Activated CD4-positive, alpha-beta T cell treated with anti-CD3 and anti-CD28 coated beads for 24 hours (primary cell): ENCODE measurements at places on chromosomes 4 and X.

DNA sequence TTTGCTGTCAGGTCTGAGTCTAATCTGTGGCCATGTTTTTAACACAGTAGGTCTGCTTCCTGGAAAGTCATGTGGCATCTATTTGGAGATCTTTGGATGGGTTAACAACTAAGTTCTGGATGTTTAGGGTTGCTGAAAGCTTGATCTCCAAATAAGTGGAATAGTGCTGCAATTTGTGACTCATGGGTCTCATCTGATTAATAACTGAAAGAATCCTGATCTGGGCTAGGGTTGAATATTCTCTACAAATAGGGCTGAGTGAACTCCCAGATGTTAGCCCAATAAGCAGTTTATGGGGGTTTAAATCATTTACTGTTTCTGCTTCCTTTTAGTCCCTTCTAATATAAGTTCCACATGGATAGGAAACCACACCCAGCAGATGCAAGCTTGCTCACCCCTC, 23.1 kb downstream of the CT47C1 start:
- no peak for DNase-seq

DNA sequence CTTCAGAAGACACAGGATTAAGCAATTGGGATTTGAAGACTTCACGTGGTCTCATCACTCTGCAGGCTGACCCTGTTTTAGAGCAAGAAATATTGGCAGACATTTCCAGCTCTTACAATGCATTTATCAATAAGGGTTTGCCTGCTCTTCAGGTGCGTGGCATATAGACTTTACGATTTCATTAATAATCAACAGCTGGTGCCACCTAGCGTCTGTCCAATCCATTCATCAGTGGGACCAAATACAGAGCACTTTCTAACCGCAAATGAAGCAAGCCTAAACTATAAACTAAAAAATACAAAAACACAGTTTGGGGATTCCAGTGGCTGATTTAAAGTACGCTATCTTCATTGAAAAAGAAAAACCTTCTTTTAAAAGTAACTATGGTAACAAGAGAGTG, 125.4 kb upstream of the DMD start:
- no peak for DNase-seq

DNA sequence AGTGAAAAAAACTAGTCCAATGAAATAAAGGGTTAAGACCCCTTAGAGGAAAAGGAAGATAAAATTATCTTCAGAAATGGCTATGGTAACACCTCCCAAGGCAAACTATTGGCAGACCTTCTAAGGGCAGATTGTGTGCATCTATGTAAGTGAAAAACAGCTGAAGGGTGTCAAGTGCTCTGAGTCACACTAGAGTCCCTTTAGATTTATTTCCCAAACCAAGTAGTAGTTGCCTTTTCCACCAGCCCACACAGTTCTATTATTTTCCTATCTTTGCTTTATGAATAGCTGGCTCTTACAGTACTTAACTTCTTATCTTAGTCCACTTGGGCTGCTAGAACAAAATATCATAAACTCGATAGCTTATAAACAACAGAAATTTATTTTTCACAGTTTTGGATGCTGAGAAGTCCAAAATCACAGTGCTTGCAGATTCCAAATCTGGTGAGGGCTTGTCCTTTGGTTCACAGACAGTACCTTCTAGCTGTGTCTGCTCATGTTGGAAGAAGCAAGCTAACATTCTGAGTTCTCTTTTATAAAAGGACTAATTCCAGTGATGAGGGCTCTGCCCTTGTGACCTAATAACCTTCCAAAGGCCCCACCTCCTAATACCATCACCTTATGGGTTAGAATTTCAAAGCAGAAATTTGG, 143.6 kb downstream of the GRID2 start:
- no peak for DNase-seq

GRCh38 chrX:119685225-119686066, 7.5 kb downstream of the SEPTIN6 start:
- DNase-seq: no peak

DNA sequence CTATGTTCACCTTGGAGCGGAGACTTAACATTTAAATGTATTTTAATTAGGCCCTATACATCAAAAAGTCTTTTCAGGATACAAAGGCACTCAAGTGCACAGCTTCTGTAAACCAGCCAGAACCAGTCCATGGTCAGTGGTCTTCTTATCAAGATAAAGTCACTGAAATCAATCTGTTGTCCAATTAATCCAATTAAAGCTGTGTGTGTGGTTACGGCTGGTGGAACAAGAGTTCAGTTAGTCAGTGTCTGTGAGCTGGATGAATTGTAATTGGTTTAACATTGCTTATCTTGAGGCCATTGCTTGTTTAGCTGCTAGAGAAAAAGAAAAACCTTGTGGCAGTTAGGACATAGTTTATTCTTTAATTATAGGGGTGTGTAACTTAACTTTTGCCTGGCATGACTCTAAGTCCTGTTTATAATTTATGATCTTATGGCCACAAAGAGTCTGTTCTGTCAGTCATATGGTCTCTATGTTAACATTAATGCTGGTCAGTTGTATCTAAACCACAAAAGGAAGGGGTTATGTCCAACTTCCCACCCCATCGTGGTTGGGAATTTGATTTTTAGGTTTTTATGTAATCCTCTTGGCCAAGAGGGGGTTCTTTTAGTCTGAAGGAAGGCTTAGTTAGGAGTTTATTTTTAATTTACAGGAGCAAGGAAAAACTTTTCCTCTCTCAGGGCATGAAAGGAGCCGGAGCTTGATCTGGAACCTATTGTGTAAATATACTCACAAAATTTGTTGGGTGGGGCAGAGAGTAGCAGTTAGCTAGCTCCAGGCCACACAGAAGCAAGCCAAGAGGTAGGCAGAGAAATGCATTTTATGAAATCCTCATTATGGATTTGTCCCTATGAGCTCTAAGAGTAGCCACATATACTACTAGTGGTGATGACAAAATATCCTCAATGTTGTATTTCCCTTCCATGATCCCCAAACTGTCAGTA, 665.7 kb upstream of the ACTRT1 start:
- DNase-seq: no peak

GRCh38 chr4:152068866-152069265, 308.1 kb upstream of the GATB start:
- no peak for DNase-seq

- no peak for DNase-seq
Observed at GRCh38 chr4:8675906-8676305, 83.3 kb downstream of the CPZ start.

GRCh38 chr4:109588176-109588575, 28.1 kb downstream of the MCUB start:
- DNase-seq: peak; percentile 26

DNA sequence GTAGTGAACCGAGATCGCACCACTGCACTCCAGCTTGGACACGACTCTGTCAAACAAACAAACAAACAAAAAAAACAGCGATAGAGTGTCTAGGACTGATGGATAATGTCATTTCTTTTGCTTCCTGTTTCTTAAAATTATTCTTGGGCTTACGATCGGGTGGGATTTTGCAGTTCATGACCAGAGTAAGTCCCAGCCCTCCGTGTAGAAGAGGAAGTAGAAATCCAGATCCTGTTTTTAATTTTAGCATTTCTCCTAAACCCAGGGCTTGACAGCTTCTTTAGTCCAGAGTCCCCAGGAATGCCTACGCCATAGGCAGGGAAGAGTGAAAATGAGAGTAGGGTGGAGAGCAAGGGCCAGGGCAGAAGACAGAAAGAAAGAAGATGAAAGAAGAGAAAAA, 94.3 kb downstream of the HPRT1 start:
- no peak for DNase-seq

- DNase-seq: no peak
Observed at GRCh38 chrX:123340696-123341095, 156.6 kb downstream of the GRIA3 start.

- DNase-seq: no peak
Observed at GRCh38 chr4:146245246-146245645, 30.9 kb downstream of the REELD1 start.

GRCh38 chr4:127501103-127501502, 131.7 kb upstream of the INTU start:
- DNase-seq: no peak

DNA sequence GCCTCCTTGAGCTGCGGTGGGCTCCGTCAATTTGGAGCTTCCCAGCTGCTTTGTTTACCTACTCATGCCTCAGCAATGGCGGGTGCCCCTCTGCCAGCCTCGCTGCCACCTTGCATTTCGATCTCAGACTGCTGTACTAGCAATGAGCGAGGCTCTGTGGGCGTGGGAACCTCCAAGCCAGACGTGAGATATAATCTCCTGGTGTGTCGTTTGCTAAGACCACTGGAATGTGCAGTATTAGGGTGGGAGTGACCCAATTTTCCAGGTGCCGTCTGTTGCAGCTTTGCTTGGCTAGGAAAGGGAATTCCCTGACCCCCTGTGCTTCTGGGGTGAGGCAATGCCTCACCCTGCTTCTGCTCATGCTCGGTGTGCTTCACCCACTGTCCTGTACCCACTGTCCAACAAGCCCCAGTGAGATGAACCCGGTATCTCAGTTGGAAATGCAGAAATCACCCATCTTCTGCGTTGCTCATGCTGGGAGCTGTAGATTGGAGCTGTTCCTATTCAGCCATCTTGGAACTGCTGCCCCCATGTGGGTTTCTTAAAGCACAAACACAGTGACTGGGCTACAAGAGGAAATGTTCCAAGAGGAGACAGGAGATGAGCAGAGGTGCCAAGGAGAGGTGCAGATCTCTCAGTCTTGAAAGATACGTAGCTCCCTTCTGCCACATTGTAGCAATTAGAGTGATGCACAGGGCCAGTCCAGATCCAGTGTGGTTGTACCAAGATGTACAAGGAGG, 193.0 kb upstream of the IGFBP7 start:
- DNase-seq: no peak

DNA sequence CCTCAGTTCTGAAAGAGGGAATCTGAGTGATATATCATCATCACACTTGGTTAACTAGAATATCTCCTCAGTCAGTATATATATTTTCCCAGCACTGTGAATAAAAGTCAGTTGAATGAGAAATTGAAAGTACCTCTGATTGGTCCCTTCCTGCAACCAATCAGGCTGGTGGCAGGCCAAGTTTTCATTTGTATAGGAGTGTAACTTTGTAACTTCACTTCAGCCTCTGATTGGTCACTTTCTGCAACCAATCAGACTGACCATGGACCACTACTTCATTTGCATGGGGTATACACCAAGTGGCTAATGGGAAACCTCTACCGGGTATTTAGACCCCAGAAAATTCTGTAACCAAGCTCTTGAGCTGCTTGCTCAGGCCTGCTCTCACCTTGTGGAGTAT, 2.0 kb upstream of the PGK1 start:
- DNase-seq: no peak

GRCh38 chrX:53223068-53223693, 1.8 kb downstream of the KDM5C start:
- no peak for DNase-seq

GRCh38 chr4:86876894-86877685, 15.1 kb downstream of the C4orf36 start:
- no peak for DNase-seq

DNA sequence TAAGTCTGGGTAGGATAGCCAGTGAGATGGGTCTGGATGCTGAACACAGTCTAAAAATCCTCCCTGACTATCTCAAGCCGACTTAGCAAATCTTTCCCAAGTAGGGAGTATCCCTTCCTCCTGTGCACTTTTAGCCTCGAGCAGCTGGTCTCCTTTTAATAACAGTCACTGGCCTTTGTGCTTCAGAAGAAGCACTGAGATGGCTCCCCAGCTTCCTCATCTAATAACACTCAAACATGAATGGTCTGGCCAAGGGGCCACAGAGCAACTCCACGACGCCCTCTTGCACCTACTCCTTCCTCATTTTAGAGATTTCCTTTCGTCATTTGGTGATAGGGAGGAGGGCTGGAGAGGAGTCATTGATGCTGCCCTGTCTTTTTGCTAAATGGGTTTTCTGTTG, 78.8 kb upstream of the TMEM150C start:
- DNase-seq: no peak

DNA sequence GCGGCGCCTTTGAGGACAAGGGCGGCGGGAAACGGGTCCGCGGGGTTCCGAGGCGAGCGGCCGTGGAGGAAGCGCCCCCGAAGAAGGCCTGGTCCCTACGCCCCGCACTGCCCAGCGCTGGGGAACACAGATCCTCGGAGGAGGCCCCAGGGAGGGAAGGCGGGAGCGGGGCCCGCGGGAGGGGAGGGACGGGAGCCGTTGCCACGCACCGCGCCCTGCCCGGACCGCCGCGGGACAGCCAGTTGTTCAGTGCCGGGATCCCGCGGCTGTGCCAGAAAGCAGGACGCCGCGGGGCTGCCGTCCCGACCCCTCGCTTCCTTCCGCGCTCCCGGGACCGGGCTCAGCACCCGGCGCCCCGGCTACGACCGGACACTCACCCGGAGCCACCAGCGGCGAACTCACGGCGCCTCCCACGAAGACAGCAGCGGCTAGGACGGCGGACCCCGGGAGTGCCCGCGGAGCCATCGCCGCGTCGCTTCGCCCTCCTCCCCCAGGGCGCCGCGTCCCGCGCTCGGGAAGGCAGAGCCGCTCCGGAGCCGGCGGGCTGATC, 278 bp downstream of the RELL1 start:
- DNase-seq: no peak

DNA sequence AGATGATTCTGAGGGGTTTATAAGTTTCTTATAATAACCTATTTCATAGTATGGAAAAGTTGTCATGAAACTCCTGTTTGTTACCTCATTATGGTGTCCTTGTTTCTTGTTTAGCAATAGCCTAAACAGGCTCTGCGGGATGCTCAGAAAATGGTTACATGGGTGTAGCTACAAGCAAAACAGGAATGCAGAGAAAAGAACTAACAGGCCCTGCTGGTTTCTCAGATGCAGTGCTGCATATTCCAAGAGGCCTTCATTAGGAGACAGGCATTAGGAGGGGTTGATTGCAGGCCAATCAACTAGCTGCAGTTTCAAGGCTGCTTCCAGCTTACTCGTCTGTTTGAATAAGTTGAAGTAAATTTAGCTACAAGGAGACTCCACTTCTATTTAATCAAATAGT, 37.6 kb upstream of the HPGD start:
- DNase-seq: no peak

DNA sequence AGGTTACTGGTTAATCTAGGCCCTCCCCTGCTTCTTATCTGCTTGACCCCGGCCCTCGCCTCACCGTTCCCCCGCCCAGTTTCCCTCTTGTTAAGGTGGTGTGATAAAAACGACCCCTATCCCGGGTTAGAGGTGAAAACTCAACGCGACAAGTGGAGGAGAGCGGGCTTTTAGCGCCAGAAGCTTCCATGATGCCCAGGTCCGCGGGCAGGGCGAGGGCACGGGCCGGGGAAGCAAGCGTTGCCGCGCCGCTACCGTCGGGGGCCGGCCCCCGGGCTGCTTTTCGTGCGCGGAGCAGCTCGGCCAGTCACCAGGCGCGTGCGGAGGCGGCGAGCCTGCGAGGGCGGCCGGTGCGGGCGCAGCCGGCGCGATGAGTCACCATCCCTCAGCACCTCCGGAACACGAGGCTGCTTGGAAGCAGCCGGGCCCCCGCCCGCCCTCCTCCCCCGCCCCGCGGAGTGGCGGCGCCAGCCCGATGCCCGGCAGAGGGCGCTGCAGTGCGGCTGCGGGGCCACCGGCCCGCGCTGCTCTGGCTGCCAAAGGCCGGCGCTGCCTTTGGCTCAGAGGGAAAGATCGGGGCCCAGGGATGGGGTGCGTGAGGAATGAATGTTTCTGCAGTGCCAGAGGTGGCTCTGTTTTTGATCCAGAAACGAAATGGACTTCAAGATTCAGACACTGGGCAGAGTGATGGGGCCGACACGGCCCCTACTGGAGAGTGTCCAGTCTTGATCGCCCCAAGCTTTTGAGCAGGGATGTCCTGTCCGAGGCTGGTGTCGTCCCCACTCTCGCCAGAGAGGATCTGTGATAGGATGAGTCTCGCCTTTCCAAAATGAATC, 107.8 kb downstream of the NHSL2 start:
- peak; percentile 66 for DNase-seq

GRCh38 chr4:27966664-27967063, 1106.0 kb downstream of the STIM2 start:
- no peak for DNase-seq

GRCh38 chrX:2466876-2467656, 33.7 kb downstream of the DHRSX start:
- DNase-seq: no peak
